Thymus (tissue), 14 donors: ENCODE measurements at places on chromosomes 16 and 17.

GRCh38 chr16:22321340-22322001, 24.3 kb downstream of the POLR3E start:
- DNase-seq = peak; percentile 54

- DNase-seq = no peak
Observed at GRCh38 chr16:89847051-89847939, 19.0 kb downstream of the SPIRE2 start.

- DNase-seq = no peak
Observed at GRCh38 chr16:89843409-89844350, 15.4 kb downstream of the SPIRE2 start.

DNA sequence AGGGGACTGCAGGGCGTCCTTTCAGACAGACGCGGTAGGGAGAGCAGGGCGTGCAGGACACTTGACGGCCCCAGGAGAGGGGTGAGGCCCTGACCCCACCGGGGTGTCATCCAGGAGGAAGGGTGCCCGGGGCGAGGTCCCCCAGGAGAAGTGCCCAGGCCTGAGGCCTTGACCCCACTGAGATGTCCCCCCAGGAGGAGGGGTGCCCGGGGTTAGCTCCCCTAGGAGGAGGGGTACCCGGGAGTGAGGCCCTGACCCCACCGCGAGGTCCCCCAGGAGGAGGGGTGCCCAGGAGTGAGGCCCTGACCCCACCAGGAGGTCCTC, 27.2 kb upstream of the METRNL start:
- DNase-seq = no peak

GRCh38 chr16:21223787-21224186, 9.7 kb upstream of the ANKS4B start:
- DNase-seq = no peak

- DNase-seq = no peak
Observed at GRCh38 chr17:71764505-71764904, 356.3 kb upstream of the SOX9 start.

DNA sequence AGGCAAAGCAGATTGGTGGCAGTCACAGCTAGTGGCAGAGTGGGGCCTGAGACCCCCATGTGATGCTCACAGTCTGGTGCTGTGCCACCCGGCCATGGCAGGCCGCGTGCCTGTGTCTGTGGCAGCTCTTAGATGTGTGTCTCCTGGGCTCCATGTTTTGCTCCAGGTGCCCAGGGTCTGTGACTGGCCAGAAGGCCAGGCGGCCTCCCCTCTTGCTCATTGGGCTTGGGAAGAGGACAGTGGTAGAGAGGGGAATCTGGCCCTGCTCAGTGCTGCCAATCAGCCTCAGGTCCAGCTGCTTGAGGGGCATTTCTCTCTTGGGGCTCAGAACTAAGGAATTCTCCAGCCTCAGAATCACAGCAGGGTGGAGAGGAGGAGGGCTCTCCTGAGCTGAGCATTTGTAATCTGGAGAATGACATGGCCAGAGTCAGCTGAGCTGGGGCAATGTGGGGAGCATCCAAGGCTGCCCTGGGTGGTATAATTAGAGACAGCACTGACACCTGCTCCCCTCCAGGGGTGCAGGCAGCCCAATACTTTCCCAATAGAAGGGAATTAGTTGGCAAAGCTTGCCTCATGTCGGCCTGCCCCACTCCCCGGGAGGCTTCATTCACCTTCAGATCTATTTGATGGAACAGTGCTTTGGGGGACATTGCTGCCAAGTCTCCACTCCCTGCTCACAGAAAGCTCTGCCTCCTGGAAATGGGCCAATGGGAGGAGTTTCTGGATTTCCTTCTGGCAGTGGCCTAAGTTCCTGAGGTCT, 2.7 kb upstream of the LASP1NB start:
- DNase-seq = no peak

DNA sequence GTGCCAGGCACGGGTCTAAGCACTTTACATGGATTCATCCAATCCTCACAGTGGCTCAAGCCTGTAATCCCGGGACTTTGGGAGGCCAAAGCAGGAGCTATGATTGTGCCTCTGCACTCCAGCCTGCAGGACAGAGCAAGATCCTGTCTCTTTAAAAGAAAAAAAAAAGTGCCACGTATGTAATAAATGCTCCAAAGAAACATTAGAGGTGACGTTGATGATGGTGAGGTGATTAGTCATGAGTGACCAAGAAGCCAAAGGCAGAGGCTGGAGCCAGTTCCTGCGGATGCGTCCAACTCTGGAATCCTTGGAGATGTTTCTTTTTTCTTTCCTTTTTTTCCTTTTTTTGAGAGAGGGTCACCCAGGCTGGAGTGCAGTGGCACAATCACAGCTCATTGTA, 59.4 kb upstream of the SIAH1 start:
- DNase-seq = no peak
